Upper lobe of right lung (tissue), 1 donor: ENCODE measurements at places on chromosomes 2 and 18. TPM values are rescaled to one million over a fixed set of nuclear protein-coding genes. Genes with fewer than 3 reads are reported as not detected.
A peak's percentile ranks its signal among the peaks of the same experiment; 100 is the strongest.

DNA sequence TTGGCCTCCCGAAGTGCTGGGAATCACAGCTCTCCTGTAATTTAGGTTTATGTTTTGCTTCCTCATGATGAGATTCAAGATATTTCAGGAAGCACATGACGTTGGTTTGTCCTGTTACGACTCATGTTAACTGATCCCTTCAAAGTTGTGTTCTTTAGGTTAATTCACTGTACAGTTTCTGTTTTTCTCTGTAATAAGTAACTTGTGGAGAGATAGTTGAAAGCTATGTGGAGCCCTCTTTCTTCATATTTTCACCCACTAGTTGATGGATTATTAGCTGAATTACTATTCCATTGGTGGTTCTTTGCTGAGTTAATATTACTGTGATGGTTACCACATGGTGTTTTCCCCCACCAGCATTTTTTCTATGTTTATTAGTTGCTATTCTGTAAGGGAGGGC is 18.3 kb upstream of the CHCHD5 start:
- H3K4me1 ChIP-seq = no peaks in the 10 kb centered on the region
- no peak overlapping the region for H3K4me3 ChIP-seq
- H3K36me3 ChIP-seq = peaks cover 92% of the 10 kb centered on the region
- H3K27me3 ChIP-seq = no peaks in the 10 kb centered on the region
- H3K27ac ChIP-seq = no peak overlapping the region

- H3K27me3 ChIP-seq = no peaks in the 10 kb centered on the region
- DNase-seq = no peak
- no peak overlapping the region for H3K4me3 ChIP-seq
- no peak overlapping the region for H3K27ac ChIP-seq
- H3K4me1 ChIP-seq = no peaks in the 10 kb centered on the region
- H3K36me3 ChIP-seq = no peaks in the 10 kb centered on the region
Measured at GRCh38 chr2:138447889-138448570, 53.5 kb upstream of the SPOPL start.

CHST10 gene
- total RNA-seq = 8.4 TPM

- no peak overlapping the region for H3K4me3 ChIP-seq
- H3K27me3 ChIP-seq = no peaks in the 10 kb centered on the region
- no peaks in the 10 kb centered on the region for H3K4me1 ChIP-seq
- no peak overlapping the region for H3K27ac ChIP-seq
- H3K36me3 ChIP-seq = no peaks in the 10 kb centered on the region
Measured at GRCh38 chr2:84858937-84859336, 21.9 kb downstream of the TRABD2A start.

DNA sequence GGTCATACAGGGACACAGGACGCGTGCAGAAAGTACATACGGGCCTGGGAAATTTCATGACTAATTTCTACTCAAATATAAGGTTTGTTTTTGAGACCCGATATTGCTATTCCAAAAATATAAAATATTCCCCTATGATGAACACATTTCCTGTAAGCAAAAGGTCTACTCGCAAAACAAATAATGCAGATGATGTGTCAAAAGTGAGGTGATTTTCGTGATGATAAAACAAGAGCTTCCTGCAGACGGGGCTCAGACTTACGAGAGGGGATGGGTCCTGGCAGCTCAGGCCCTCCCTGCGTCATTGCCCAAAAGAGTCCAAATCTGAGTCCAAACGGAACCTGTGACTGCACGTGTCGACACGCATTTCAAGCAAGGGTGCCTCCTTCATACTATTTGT is 62.7 kb downstream of the MBP start:
- H3K27ac ChIP-seq = no peak overlapping the region
- peaks cover 87% of the 10 kb centered on the region for H3K4me1 ChIP-seq
- no peaks in the 10 kb centered on the region for H3K27me3 ChIP-seq
- H3K36me3 ChIP-seq = no peaks in the 10 kb centered on the region

DNA sequence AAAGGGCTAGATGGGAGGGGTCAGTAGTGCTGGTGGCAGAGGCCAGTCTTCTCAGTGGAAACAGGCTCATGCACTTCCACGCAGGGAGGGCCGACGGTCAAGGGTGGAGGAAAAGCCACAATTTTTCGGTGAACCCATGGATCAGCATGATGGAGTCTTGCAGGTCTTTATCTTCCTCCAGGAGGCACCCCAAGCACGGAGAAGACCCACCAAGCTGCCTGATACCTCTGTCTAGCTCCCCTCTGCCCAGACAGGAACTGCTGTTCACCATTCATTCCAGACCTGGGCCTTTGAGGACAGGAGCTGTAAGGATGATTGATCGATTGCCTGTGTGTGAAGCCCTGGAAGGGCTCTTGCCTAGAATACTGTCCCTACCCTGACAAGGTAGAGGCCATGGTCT is 2.8 kb upstream of the LRRFIP1 start:
- peak; percentile 30 for DNase-seq
- no peak overlapping the region for H3K27ac ChIP-seq
- no peak overlapping the region for H3K4me3 ChIP-seq
- no peaks in the 10 kb centered on the region for H3K36me3 ChIP-seq

DNA sequence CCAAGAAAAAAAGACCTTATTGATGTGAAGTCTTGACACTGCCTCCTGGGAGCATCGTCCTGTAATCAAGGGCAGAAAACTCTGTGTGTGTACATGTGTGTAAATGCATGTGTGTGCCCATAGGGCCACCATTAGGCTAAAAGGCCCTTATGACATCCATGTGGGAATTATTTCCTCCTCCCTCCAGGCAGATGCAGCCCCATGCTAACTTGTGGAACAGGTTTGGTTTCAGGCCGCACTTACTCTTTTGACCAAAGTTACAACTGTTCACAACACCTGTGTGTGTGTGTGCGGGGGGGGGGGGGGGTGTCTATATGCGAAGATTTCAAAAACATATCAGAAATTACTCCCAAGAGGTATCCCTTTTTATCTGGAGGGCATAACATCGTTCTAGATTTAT is 87.4 kb upstream of the SLC14A2 start:
- no peak overlapping the region for H3K4me3 ChIP-seq
- no peak overlapping the region for H3K27ac ChIP-seq
- no peaks in the 10 kb centered on the region for H3K4me1 ChIP-seq
- H3K36me3 ChIP-seq = no peaks in the 10 kb centered on the region
- no peaks in the 10 kb centered on the region for H3K27me3 ChIP-seq

GAL3ST2 gene
- total RNA-seq = not detected
